AG04450 (cell line): ENCODE measurements at places on chromosomes 13 and 19. TPM values are rescaled to one million over a fixed set of nuclear protein-coding genes. Genes with fewer than 3 reads are reported as not detected.
A peak's percentile ranks its signal among the peaks of the same experiment; 100 is the strongest.

DNA sequence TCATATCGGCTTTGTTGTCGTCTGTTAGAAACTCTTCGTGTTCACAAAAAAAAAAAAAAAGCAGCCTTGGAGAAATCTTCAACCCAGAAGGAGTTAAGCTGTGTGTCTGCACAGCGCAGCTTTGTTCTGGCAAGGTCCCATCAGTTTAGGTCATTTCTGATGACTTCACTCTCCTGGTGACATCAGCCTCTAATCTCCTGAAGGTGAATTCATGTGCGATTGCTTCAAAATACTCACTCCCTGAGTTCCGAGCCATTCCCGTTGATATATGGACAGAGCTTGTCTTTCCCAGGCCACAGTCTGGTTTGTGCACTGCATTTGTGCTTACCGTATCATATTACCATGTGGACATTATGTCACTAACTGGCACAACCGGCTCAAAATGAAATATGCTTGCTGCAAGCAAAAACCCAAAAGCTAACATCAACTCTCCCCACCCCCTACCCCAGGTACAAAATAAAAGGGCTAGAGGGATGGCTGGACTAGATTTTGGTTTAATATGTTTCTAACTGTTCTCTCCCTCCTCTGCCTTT is 342.4 kb downstream of the KCNRG start:
- DNase-seq: peak; percentile 50

DNA sequence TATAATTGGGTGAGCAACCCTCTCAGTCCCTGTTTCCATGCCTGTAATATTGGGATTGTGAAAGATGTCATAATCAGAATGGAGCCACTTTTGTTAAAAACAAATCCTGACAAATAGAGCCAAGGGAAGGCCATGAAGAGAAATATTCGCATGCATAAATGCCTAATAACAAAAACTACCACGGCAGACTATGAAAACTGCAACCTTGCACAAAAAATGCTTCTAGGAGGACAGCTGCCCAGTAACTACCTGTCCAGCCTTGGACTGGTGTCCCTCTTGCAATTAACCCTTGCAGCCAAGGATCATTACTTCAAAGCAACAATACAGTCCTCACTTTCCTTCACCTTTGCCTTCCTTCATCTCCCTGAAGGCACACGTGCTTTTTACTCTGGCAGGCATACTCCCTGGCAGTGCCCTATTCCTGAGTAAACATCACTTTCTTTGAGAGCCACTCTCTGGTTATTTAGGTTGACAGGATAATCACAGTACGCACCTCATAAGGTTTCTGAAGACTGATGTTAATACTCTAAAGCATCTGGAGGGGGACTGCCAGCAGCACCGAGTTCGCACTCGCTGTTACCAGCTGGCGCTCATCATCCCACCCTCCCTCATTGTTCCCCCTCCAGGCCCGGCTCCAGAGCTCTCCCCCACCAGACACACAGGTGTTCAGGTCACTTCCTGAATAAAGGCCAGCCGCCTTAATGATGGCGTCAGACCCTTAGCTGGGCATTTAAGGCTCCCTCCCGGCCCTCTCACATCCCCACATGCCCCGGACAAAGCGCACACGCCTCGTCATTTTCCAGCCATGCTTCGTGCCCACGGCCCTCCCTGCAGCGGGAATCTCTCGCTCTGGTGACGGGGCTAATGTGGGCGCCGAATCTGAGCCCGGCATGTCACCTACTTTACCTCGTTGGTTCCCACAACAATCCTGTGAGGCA is 57.3 kb downstream of the CDADC1 start:
- DNase-seq: no peak

DNA sequence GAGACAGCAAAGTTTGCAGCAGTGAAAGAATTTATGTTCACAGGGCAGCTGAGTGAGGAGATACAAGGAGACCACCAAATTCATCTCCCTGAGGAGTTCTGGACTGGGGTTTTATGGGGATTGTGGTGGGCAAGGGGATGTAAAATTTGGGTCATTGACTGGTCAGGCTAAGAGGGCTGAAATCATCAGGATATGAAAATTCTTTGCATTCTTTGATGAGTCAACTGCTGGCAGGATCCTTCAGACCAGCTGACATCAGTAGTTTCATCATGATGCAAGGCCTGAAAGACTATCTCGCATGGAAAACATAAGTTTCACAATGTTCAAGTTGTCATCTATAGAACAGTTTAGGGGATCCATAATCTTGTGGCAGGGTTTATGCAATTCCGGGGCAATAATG is 869.5 kb upstream of the PCDH9 start:
- DNase-seq: peak; percentile 13

VSTM2B gene
- not detected in 2 replicates for polyA plus RNA-seq

DNA sequence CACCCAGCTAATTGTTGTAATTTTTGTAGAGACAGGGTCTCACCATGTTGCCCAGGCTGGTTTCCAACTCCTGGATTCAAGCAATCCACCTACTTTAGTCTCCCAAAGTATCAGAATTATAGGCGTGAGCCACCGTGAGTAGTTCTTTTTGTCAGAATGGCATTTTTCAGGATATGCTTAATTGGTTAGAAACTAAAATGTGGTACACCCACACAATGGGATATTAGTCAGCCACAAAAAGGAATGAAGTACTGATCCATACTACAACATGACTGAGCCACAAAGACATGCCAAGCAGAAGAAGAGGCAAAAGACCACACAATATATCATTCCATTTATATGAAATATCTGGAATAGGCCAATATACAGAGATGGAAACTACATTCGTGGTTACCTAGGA is 41.7 kb upstream of the MAP3K10 start:
- DNase-seq: no peak

GNG8 gene
- not detected in 2 replicates for polyA plus RNA-seq

DNA sequence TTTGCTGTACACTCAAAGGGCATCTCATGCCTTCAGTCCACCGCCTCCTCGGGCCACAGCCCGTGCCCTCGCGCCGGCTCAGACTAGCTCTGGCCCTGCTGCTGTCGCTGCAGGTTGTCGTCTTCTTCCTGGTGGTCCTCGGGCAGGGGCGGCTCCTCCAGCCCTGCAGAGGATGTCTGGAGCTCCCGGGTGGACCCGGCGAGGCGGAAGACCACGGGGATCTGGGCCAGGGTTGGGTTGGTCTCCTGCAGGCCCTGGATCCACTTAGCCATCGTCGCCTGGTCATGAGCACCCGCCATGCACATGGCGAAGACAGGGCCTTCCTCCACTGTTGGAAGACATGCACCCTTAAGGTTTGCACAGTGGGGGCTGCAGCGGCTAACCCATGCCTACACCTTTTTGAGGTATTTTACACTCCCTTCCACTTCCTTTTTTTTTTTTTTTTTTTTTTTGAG is 489 bp upstream of the ZNF653 start:
- DNase-seq: no peak

GRCh38 chr13:94140511-94140910 is 339.0 kb downstream of the DCT start:
- no peak for DNase-seq

ZNF723 gene
- polyA plus RNA-seq: not detected in 2 replicates

DNA sequence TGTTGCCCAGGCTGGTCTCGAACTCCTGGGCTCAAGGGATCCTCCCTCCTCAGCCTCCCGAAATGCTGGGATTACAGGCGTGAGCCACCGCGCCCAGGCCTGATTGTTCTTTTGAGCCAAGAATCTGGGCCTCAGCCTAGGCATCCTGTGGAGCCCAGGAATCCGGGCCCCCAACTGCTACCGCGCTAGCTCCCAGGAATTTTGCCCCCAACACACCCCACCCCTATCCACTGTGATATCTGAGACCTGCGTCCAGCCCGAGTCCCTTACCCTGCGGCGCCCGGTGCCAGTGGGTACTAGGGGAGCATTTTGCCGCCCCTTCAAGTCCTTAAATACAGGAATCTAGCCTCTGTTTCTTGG is 838 bp upstream of the MYADM start:
- no peak for DNase-seq

CEACAM7 gene
- not detected in 2 replicates for polyA plus RNA-seq

PRSS57 gene
- not detected in 2 replicates for polyA plus RNA-seq

MADCAM1 gene
- not detected in 2 replicates for polyA plus RNA-seq

CACNG7 gene
- 8.6 and 9.3 TPM in 2 replicates for polyA plus RNA-seq

DNA sequence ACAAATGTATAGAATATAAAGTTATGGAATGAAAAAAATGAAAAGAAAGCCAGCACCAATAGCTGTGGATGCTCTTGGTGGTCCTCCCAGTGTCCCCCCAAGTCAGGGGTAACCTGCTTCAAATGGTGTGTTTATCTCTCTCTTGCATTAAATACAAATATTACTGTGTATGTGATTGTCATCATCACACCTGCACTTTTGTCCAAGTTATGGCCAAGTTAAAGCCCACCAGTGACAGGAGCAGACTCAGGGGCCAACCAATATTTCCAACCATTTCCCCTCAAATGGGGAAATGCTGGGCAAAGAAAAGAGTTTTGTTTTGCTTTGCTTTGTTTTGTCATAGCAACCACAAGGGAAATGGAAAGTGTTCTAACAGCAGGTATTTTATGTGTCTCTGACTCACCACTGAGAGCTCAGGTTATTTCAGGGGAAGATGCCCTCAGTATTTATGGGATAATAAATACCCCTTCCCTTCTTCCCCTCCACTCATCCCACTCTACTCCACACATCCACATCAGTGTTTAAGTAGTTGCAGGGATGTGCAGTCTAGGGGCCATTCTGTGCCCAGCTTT is 133.6 kb downstream of the COL4A1 start:
- DNase-seq: no peak

- DNase-seq: no peak
Observed at GRCh38 chr19:45151320-45151719, 9.5 kb downstream of the NKPD1 start.

- no peak for DNase-seq
Observed at GRCh38 chr19:6056282-6056741, 54.0 kb downstream of the RFX2 start.

SCEL gene
- polyA plus RNA-seq: not detected in 2 replicates

DNA sequence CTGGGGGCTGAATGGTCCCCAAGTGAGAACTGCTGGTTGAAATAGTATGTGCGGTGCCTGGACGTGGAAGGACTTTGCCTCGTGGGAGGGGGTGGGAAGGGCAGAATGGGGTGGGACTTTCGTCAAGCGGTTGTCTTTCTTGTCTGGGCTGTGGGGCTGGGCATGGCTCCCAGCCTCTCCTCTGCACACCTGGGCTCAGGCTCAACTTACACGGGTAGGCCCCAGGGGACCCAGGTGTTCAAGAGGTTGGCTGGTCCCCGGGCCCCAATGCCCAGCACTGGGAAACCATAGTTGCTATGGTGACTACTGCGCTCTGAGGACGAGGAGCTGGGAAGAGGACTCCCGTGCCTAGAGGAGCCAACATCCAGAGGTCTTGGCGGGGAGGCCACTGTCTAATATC is 7.3 kb downstream of the NWD1 start:
- DNase-seq: no peak

TSPAN16 gene
- not detected in 2 replicates for polyA plus RNA-seq

DNA sequence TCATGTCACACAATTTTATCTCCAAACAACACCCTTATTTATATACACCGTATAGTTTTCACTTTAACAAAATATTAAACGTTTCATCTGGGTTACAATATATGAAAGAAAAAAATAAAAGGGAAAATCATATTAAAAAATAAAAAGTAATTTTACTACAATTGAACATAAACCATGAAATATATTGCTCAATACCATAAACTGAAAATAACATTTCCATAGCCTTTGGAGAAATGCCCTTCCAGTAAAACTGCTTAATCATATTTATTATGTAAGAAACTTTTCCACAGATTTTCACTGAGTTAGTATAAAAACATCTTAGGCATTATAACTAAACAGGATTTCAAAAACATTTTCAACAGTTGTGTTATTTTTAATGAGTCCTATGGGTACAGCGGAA is 1.5 kb upstream of the ZNF347 start:
- no peak for DNase-seq

PRRG2 gene
- 0.31 and 0.35 TPM in 2 replicates for polyA plus RNA-seq

MAST1 gene
- 0.47 and 0.52 TPM in 2 replicates for polyA plus RNA-seq

- no peak for DNase-seq
Observed at GRCh38 chr19:10104665-10105508, 1.3 kb upstream of the PPAN start.

DNA sequence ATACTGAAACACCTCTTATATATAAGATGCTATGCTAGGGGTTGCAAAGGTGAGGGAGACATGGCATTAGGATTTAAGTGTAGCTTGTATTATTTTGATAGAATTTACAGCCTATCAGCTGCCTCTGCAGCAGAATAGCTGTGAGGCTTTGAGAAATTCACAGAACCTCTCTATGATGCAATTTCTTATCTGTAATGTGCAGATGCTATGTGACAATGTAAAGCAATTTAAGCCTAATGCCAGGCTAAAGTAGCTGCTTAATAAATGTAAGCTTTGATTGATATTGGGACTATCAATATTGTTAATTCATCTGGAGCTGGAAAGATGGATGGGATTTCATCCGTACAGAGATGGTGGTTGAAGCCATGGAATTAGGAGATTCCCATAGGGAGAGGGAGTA is 1.6 kb downstream of the ADGRE3 start:
- no peak for DNase-seq

DNA sequence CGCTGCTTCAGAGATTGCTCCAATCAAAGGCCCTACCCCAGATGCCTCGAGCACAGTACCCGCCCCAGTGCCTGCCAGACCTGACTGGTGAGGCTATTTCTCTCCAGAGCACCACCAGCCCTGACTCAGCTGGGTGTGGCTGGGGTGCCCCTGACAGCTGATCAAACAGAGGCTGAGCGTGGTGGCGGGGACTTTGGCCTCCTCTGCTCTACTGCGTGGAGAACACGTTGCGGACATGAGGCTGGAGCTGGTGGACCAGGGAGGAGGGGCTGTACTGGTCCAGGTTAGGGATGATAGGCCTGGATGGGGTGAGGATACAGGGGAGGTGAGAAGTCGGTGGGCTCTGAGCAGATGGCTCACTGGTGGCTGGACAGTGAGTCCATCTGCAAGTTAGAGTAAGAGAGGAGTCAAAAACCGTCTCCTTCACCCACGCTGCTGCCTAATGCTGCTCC is 3.5 kb upstream of the DOCK6 start:
- DNase-seq: no peak

C5AR2 gene
- polyA plus RNA-seq: not detected in 2 replicates

- no peak for DNase-seq
Observed at GRCh38 chr13:39586151-39586550, 16.8 kb downstream of the LHFPL6 start.

DNA sequence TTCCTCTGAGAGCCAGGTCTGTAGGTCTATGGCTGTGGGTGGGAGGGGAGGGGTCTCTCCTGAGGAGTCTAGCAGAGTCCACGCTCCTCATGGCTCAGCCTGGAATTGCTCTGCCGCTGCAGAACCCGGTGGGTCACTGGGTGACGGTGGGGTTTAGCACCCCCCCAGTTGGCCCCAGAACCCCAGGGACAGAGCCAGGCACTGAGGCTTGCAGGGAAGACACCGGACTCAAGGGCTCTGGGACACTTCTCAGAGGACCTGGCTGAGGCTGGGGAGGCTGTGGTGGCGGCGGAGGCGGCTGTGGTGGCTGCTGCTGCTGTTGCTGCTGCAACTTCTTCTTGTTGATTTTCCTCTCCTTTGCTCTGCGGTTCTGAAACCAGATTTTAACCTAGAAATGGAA is 6.1 kb downstream of the CDX2 start:
- DNase-seq: no peak

- DNase-seq: no peak
Observed at GRCh38 chr13:38804536-38804935, 117.7 kb downstream of the FREM2 start.
